Erythroblast (primary cell): ENCODE measurements at places on chromosomes 3 and 15.

- DNase-seq: peak; percentile 2
These were observed 217.5 kb downstream of the CHL1 start for GRCh38 chr3:414063-414462.

- DNase-seq: peak; percentile 32
These were observed 1.2 kb downstream of the PHLDB2 start for GRCh38 chr3:111859974-111860859.

DNA sequence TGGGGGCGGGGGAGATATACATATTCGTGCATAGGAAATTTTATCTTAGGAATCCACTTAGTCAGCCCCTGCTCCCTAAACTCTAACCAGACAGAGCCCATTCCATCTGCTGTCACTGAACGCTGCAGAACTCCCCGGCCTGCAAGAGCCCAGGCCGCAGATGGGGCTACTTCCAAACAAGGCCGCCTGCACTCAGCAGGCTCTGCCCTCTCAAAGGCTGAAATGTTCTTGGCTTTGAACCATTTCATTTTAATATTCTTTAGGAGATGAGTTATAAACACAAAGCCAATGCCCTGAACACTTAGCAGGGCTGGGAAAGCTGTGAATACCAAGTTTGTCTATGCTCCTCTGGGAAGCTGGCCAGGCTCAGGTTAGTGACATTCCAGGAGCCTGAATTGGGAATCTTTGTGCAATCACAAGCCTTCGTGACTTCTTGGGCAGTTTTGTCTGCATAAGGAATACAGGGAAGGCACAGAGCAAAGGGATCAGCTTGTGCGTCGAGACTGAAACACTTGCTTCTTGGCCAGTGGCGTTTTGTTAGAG lies 65.0 kb downstream of the SYNM start:
- no peak for DNase-seq

GRCh38 chr15:95596496-95596895 lies 734.0 kb upstream of the NR2F2 start:
- no peak for DNase-seq

DNA sequence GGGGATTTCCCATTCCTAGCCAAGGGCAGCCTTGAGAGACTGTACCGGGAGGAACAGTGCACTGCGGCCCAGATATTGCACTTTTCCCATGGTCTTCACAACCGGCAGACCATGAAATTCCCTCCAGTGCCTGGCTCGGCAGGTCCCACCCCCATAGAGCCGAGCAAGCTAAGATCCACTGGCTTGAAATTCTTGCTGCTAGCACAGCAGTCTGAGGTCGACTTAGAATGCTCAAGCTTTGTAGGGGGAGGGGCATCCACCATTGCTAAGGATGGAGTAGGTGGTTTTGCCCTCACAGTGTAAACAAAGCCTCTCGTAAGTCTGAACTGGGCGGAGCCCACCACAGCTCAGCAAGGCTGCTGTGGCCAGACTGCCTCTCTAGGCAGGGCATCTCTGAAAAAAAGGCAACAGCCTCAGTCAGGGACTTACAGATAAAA lies 156.3 kb downstream of the FRMD5 start:
- DNase-seq: peak; percentile 4

DNA sequence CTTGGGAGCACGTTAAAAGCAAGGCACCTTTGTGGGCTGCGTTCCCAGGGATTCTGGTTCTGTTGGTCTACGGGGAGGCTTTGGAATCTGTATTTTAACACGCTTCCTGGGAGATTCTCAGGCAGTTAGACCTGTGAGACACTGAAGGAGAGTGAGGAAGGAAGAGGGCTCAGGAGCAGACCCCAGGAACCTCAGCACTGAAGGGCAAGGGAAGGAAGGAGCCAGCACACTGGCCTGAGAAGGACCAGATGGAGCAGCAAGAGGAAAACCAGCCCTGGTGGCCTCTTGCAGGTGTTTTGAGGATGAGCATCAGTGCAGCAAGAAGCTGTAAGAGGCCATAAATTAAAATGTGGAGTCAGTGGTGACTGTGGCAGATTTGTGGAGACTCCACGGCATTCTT lies 146.7 kb downstream of the RPLP1 start:
- DNase-seq: no peak

GRCh38 chr3:119380697-119381096 lies 82.7 kb downstream of the TMEM39A start:
- peak; percentile 27 for DNase-seq

DNA sequence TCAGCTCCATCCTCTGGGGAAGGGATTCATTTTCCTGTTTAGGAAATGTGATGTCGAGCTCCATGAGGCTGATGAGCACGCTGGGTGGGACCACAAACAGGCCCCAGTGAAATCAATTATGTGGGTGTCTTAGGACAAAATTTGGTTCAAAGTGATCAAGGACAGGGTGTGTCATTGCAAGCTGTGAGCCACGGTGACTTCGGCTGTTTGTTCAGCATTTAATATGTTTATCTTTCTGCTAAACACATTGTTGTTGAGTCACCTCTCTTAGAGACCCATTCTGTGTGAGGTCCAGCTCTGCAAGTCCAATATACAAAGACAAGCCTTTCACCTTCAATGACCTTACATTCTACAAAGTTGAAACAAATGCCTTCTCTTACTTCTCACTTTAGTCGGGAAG lies 41.3 kb downstream of the SSR3 start:
- DNase-seq: no peak

- no peak for DNase-seq
These were observed 150.1 kb upstream of the TGFBR2 start for GRCh38 chr3:30456264-30456663.

GRCh38 chr3:124563376-124563775 lies 166.9 kb upstream of the UMPS start:
- DNase-seq: peak; percentile 5

DNA sequence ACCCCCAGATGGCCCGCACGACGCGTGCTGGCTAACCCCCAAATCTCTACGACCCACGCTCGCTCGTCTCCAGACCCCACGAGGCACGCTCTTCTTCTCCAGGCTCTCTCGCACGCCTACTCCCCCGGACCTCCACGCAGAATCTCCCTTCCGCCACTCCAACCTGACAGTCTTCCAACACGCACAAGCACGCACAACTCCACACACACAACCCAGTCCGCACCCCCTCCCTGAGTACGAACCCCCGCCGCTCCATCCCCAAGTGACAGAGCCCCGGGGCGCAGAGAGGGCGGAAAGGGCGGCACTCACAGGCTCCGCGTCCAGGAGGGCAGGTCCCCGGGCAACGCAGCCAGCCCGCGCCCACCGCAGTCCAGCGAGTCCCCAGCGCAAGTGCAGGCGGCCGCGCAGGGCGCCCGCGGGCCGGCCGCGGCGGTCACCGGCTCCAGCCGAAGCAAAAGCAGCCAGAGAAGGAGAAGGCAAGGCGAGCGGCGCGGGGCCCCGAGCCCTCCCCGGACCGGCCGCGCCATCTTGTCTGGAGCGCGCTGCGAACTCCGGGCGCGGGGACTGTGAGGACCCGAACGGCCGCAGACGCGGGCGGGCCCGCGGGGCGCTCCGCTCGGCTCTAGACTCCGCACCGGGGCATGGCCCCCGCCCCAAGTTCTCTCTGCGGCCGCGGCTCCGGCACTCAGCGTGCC lies 794 bp downstream of the LRIG1 start:
- DNase-seq: peak; percentile 35
